ENCODE measurements at places on chromosomes 16 and 17. TPM values are rescaled to one million over a fixed set of nuclear protein-coding genes. Genes with fewer than 3 reads are reported as not detected.
A peak's percentile ranks its signal among the peaks of the same experiment; 100 is the strongest.

DNA sequence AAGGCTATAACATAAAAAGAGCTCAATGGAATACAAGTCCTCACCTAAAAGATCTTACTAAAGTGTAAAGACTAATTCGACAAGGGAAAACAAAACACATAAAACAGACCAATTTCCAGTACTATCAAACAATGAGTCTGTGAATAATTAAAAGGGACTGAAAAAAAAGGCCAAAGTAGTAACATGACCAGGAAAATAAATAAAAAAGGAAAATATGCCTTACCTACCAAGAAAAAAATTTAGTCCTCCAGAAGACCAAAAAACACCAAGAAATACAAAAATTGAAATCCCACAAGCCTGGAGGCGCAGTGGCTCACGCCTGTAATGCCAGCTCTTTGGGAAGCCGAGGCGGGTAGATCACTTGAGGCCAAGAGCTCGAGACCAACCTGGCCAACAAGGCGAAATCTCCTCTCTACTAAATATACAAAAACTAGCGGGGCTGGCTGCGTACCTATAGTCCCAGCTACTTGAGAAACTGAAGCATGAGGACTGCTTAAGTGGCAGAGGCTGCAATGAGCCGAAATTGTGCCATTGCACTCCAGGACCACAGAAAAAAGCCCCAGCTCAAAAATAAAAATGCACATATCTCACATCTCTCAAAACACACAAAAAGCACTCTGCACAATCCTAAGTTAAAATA lies 60.8 kb downstream of the TEX14 start:
- DNase-seq: peak; percentile 33

- peak; percentile 46 for DNase-seq
These were observed 458 bp downstream of the ENKD1 start for GRCh38 chr16:67666032-67666551.

The ZACN gene
- 2.2 TPM for total RNA-seq

DNA sequence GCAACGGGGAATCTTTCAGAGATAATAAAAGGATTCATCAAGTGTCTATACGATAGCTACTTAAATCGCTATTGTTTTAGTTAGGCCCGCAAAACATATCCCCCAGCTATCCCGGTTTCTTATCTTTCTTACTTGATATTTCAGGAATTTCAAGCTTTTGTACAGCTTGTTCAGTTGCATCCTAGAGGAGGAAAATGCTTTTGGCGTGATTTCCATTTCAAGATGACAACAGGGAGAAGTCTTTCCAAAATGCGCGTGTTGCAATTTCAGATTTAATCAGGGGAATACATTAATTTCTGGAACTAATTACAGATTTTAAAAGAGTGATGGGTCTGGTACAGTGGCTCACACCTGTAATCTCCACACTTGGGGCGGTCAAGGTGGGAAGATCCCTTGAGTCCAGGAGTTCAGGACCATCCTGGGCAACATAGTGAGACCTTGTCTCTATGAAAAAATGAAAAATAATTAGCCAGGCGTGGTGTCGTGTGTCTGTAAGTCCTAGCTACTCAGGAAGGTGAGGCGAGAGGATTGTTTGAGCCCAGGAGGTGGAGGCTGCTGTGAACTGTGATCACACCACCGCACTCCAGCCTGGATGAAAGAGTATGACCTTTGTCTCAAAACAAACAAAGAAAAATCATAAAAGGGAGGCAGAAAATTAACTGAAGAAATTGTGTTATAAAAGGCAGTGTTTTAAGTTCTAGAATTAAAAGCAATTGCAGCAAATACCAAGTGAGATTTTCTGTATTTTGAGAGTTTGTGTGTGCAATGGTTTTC lies 546.1 kb downstream of the MAF start:
- no peak for DNase-seq

The EPN3 gene
- 31.6 TPM for total RNA-seq

The TAT gene
- not detected for total RNA-seq

DNA sequence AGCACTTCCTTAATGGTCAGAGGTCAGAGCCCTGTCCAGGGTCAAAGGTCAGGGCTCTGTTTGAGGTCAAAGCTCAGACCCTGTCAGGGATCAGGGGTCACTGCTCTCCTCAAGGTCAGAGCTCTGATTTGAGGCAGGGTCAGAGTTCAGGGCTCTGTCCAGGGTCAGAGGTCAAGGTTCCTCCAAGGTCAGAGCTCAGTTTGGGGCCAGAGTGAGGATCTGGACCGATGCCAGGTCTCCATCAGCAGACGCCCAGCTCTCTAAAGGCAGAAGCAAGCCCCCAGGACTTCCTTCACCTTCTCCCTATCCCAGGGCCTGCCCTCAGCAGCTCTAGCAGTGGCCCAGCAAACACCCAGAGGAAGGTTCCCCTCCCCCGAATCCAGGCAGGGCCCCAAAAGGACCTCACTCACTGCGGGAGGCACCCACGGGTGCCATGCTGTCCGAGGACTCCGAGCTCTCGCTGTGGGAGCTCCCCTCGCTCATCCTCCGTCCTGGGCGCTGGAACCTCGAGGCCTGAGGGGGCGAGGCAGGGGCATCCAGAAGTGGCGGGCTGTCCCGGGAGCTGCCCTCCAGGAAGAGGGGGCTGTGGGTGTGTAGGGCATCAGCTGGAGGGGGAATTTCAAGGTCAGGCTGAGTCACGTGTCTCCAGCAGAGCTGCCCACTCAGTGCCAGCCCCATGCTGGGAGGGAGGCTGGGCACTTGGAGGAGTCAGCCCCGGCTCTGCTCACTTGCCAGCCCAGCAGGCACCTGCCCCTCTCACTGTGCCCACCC lies 26.7 kb downstream of the PIMREG start:
- no peak for DNase-seq

GRCh38 chr17:45783593-45784292 lies 377 bp upstream of the CRHR1 start:
- DNase-seq: peak; percentile 47

DNA sequence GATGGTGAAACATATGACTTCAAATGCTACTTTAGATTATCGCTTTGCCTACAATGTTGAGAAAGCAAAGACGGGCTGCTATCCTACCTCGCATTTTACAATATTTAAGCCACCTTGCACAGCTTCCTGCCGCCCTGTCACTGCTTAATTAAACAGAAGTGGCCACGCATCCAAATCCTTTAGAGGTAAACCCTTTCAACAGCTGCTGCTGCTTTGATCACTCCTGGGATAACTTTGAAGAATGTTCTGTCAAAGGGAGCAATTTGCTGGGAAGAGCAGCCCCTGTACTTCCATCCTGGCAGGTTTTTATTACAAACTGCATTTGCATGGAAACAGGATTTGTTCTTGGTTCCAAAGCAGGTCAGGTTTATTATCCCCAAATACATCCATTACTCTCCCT lies 24.2 kb upstream of the SSTR2 start:
- no peak for DNase-seq

GRCh38 chr16:27066668-27067537 lies at the start of gene C16orf82:
Gene C16orf82 (plus strand): TSS chr16:27066927.
- no peak for DNase-seq

The MGAT5B gene
- 0.73 TPM for total RNA-seq

GRCh38 chr16:74813109-74813641 lies 38.6 kb upstream of the FA2H start:
- peak; percentile 87 for DNase-seq

The CACNG3 gene
- total RNA-seq: not detected

- no peak for DNase-seq
These were observed 121.4 kb downstream of the C16orf78 start for GRCh38 chr16:49494891-49495566.

GRCh38 chr17:64154313-64154695 lies 24.4 kb upstream of the ERN1 start:
- DNase-seq: no peak

The MYCBPAP gene
- 1.1 TPM for total RNA-seq

The TNP2 gene
- not detected for total RNA-seq

DNA sequence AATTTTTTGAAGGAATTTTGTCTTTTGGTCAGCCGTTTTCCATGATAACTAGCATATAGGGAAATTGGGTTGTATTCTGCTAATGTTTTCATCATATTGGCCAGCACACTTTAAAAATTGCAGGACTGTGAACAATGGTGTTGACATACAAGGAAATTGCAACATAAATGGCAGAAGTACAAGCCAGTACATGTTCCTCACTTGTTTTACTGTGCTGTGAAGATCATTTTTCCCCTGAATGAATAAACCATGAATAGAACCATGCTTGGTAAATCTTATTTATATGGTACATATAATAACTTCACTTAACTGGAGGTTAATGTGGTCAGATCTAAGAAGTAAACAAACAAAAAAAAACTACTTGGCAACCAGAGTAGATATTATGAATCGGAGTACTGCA lies 22.8 kb downstream of the OMG start:
- DNase-seq: no peak

The CSH1 gene
- total RNA-seq: not detected

GRCh38 chr16:81810361-81810760 lies 31.3 kb downstream of the PLCG2 start:
- no peak for DNase-seq

The KRT36 gene
- total RNA-seq: not detected

DNA sequence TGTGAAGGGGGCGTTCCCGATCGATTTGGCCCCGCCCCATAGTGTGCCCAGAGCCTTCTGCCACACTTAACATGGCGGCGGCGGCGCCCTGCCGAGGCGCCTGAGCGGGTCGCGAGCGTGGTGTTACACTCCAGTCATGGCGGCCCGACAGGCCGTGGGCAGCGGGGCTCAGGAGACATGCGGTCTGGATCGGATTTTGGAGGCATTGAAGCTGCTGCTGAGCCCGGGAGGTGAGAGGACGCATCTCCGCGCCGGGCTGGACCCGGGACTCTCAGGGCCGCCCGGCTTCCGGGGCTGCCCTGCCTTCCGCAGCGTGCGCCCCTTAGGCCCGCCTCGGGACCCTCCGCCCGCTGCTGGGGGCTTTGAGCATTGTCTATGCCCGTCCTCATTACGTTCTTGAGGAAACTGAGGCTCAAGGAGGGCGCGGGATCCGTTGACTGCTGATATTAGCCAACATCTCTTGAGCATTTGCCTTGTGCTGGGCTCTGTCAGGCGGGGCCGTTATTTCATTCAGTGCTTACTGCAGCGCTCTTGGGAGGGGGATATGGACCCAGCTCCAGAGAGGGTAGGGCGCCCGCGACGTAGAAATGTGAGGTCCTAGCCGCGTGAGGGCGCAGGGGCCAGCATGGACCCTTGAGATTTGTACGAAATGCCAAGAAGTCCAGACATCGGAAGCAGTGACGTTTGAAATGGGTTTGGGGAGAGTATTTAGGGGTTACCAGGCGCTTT lies at the start of gene TANGO6:
Gene TANGO6 (plus strand): TSS at position 50 of the 729 bp plus-strand sequence. CDS start 87 bp downstream, at position 137.
- peak; percentile 83 for DNase-seq

The GPR179 gene
- under 0.01 TPM for total RNA-seq

DNA sequence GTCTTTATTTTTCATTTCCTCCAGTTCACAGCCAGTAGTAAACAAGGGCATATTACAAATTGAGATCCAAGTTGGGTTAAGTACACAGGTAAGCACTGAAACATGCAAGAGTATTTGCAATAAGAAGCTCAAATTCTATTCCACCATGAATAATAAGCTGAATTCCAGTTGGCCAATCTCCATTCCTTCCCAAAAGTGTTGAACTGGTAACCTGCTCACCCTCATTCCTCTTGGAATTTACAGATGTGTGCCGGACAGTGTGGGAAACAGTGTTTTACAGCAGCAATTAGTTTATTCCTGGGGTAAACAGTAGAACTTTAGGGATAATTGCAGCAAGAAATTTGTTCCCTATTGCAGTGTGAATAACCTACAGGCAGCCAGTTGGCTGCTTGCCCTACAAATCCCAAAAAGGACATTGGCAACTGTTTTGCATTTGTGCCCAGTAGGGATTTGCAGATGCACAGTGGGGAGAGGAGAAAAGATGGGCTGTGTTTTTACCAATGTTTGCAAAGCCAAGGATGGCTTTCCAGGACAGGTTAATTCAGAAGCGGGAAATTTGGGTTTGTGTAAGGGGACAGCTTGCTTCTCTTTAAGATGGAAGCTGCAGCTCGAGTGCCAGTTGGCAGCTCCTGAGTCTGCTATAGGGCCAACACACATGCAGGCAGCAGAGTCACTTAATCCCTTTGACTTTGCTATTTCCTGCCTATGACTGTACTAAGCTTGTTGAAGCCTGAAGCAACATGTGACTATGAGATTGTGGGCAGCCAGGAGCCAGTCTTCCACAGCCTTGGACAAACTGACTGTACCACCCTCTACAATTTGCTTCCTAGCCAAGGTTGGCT lies 318.9 kb downstream of the MAP2K6 start:
- peak; percentile 17 for DNase-seq

DNA sequence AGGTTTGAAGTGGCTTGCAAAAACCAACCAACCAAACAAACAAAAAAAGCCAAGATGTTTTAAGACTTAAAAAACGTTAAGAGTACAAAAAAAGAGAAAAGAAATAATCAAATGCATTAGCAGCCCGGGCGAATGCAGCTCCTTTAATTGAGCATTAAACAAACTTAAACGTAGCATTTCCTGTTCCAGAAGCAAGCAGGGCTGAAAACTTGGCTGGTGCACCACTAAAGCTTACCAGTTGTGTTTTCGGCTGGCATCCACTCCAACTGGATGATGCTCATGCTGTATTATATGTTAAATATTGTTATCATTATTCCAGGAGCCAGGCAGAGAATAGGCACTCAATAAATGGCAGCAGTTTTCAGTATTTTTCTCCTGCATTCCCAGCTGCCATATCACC lies 45.1 kb downstream of the IRX6 start:
- peak; percentile 52 for DNase-seq

The SLC6A4 gene
- 0.29 TPM for total RNA-seq

DNA sequence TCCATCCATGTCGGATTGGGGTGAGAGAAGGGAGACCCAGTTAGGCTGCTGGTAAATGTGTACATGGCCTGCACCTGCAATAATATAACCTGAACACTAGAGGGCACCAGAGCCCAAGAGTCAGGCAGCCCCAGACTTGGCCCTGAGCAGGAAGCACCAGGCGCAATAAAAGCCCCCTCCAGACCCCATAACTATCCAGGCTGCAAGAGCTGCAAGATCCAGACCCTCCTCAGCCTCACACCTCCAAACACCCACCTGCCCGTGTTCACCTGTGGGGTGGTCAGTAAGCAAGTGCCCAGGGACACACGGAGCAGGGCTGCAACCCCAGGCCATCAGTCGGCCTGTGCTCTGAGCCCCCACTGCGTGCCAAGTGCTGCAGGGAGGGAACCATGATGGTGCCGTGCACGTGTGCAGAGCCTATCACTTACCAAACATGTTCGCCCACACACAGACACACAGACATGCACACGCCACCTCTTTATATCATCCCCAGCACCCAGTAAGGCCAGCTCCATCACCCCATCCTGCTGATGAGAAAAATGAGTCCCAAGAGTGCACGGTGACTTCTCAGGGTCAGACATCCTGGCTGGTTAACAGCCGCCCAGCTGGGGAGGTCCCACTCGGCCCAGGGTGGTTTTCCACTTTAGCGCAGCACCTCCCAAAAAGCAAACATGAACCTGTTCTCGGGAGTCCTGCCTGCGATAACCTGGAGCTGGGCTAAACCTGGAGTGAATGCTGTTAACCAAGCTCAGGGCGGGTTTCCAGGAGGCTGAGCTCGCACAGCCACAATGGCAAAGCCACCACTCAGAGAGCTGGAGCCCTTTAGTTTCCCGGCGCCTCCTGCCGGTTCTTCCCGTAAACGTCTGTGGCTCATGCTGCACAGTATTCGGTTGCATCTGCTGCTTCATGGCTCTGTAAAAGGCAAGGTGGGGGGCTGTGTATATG lies 439.8 kb downstream of the SOX9 start:
- peak; percentile 22 for DNase-seq

GRCh38 chr16:87698676-87699199 lies 67.0 kb downstream of the KLHDC4 start:
- DNase-seq: no peak

Measured in thyroid gland (tissue), 4 donors.